ENCODE measurements at places on chromosomes 7 and 10.

- no peak for DNase-seq
Observed at GRCh38 chr10:6811153-6811552, 231.1 kb upstream of the PRKCQ start.

DNA sequence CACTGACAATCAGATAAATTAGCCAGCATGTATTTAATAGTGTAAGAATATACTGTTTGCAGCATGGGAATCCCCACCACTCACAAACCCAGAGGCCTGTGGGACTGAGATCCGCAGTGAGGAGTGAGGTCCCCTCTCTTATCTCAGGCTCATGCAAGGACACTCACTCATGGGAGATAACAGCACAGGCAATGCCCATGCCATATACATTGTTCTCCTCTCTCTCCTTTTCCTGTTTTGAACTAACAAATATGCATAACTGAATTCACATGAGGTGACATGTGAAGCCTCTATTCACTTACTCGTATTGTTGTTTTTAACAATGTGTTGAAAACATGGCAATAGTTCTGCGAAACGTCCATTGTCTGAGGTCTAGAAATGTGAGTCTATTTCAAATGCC is 230.5 kb downstream of the ARHGAP21 start:
- no peak for DNase-seq

DNA sequence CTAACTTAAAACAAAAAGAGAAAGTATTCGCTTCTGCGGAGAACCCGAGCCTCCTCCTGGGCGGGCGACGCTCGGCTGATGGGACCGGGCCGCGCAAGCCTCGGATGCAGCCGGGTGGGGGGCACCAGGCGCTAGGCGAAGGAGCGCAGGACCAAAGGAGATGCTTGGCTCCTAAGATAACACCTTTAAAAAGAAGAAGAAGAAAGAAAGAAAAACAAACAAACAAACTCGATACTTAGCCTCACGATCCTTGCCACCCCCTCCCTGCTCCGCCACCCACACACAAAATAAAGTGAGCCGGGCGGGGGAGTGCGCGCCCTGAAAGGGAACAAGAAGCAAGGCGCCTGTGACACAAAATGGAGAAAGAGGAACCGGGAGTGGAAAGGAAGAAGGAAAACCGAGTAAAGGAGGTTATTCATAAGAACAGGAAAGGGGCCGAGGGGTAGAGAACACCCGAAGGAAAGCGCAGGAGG is 34.0 kb upstream of the EBLN1 start:
- DNase-seq, result peak; percentile 88

DNA sequence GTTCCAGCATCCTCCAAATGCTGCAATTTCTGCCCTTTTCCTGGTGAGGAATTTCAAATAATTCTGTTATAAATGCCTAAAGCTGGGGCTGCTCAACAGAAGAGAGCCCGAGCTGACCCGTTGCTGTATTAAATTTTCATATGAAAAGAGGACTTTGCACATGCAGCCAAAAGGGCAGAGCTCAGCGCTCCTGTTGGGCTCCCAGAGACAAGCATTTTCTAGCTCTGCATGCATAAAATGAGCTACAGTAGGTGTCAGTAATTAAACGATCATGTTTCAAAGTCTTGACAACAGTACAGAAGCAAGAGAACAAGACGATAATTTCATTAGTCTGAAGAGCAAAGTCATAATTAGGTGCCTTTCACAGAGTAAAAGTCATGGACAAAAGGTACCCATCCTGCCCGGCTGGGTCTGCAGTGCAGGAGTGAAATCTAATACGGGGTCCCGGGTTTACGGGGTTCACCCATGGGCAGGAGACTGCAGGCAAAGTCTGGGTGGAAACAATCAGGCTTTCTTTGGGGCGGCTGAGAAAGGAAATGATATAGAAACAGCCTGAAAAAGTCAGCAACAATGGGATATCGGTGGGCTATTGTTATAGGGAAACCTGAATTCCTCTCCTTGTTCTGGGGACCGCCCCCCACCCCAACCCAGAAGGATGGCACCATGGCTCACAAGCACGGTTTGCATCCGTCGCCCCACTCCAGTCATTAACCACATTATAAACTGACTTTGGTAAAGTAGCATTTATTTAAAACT is 66.0 kb downstream of the EBF3 start:
- DNase-seq, result no peak

- DNase-seq, result no peak
Observed at GRCh38 chr7:109407756-109408155, 838.1 kb downstream of the DNAJB9 start.

- DNase-seq, result no peak
Observed at GRCh38 chr10:131181456-131181855, 130.1 kb downstream of the TCERG1L start.

DNA sequence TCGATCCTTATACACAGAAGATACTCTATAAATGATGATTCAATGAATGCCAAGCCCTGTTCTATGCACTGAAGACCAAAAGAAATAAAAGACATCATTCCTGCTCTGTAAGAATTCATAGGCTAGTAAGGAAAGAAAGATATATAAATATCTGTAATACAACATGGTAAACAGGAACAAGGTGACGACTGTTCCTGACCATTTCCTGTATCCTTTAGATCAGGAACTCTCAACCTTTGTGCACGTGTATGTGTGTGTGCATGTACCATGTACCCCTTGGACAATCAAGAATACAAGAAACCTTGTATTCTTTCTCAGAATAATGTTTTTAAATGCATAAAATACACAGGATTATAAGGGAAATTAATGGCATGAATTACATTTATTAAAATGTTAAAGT is 7.3 kb upstream of the HK1 start:
- DNase-seq, result no peak

DNA sequence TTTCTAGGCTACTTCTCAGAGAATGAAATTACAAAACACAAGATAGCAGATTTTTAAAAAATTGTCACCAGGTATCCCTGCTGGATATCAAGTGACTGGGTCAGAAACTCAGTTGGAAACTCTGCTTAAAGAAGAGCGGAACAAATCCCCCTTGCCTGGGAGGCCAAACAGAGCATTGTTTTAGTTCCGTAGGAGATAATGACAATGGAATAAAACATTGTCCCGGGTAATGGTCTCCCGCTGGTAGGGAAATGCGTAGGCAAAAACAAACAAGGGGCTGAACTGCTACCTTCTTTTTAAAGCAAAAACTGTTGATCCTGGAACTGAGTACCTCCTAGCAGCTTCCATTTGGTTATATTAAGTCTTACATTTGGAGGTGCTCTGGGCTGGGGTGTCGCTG is 21.3 kb upstream of the VAX1 start:
- DNase-seq, result no peak

- peak; percentile 76 for DNase-seq
Observed at GRCh38 chr10:80530251-80530650, 7.5 kb upstream of the SH2D4B start.

- DNase-seq, result no peak
Observed at GRCh38 chr7:130628901-130629300, 39.6 kb downstream of the COPG2 start.

- DNase-seq, result no peak
Observed at GRCh38 chr7:134357486-134357885, 40.8 kb upstream of the SLC35B4 start.

DNA sequence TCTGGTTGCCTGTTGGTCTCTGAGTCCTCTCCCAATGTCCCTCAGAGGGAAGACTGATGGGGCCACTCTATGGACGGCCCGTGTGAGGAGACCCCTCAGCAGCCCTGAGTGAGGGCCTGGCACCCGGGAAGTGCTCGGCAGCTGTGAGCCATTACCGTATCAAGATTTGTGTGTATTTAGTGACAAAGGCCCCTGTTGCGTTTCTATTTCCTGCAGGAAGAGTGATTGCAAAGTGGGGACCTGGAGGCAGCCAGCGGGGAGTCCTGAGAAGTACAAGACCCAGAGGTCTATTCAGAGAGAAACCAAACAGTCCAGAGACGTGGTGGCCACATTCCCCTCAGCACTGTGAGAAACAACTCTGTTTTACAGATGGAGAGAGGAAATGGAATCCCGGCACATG is 51.1 kb upstream of the CHST15 start:
- DNase-seq, result no peak

DNA sequence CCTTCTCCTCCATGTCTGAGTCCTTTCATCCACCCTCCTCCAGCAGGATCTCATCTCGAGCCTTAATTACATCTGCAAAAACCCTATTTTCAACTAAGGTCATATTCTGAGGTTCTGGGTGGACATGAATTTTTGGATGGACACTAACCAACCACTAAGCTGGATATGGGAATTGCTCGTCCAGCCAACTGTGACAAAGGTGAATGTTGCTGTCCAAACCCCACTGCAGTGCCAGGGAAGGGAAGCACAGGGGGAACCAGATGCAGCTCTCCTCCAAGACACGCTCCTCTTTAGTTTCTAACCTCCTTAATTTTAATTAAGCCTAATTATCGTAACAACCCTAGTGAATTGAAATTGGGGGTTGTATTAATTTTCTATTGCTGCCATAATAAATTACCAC is 65.1 kb upstream of the EBF3 start:
- no peak for DNase-seq

DNA sequence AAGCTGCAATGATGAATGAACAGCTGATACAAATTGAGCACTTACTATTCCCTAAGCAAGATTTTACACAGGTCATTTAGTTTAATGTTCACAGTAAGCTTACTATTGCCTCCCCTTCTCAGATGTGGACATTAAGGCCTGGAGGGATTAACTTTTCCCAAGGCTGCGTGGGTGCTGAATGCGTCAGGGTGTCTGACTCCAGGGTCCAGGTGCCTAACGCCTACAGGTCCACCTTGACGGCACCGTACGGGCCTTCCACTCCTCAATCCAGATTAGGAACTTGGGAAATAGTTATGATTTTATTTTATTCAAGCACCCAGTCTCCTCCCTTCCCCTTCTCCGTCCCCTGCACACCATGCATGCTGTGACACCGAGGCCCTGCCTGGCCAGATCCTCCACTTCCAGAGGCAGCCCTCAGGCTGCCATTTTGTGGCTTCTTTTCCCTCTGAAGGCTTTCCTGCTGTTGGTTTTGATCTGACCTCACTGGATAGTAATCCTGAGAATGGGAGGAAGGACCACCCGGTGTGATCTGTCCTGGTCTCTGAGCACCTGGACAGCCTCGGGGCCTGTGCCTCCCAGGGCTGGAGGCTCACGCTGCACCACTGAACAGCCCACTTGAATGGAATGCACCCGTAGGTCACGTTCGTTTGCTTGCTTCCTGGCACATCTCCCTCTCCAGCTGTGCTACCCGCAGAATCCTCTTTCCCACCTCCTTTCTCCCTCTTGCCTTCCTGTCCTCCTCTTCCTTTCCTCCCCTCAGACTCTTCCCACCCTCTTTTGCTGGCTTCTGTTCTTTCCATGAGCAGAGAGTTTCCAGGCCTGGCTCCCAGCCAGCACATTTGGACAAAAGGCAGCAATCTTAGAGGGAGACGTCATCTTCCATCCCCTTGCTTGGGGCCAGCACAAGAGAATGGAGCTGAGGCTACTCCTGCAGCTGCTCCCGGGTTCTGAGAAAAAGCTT is 14.4 kb downstream of the DENND2A start:
- no peak for DNase-seq

- no peak for DNase-seq
Observed at GRCh38 chr10:102235598-102235920, 5.8 kb downstream of the PITX3 start.

- peak; percentile 37 for DNase-seq
Observed at GRCh38 chr7:100588438-100588837, 2.3 kb downstream of the FBXO24 start.

All from suppressor macrophage treated with lipopolysaccharide for 4 hours (primary cell).